CD4-positive, alpha-beta T cell treated with Interleukin-6 for 4 hours (primary cell): ENCODE measurements at places on chromosomes 2 and 18.

DNA sequence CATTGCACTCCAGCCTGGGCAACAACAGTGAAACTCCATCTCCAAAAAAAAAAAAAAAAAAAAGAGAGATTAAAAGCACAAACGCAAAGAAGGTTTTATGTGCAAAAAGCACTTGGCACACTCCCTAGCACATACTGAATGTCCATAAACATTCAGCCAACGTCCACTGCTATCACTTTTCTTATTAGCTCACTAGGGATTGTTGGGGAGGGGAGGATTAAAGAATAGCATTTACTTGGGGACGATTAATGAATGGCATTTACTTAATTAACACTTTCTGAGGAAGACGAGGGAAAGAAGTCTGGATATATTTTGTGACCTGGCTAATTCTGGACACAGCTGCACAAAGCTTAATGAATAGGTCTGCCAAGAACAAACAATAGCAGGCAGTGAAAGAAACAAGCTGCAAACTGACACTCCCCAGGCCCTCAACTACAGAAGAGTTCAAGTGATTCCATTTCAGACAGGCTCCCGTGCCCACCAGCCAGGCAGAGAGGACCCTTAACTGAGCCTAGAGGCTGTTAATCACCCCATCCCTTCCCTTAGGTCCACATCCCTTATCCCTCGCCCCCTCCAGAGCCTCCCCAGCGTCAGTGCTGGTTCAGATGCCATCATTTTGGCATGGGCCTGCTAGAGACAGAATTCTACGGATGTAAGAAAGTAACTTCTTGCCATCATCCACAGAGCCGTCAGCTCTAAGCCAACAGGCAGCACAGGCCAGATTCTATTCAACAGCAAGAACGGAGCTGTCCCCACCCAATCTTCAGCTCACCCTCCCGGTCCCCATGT lies 7.4 kb downstream of the CYB5A start:
- DNase-seq: no peak

GRCh38 chr18:71485611-71486010 lies 1058.5 kb downstream of the CBLN2 start:
- no peak for DNase-seq

GRCh38 chr18:79936641-79937040 lies 14.8 kb downstream of the SLC66A2 start:
- no peak for DNase-seq

- no peak for DNase-seq
These were observed 1007.7 kb upstream of the KLHL29 start for GRCh38 chr2:22377268-22377667.

- DNase-seq: no peak
These were observed 432.6 kb downstream of the SATB2 start for GRCh38 chr2:199025146-199025545.

DNA sequence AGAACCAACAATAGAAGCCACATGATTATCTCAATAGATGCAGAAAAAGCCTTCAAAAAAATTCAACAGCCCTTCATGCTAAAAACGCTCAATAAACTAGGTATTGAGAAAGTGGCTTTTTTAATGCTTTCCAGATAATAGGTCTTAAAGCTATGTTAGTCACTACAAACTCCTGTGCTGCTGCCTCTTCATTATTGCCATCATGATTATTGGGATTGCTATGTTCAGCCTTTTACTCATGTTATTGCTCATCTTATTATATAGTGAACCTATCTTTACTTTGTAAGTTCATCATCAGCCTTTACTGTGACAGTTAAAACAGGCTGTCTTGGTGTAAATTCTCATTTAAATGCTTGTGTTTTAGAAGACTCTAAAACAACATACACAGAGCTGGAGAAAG lies 1557.2 kb upstream of the ZEB2 start:
- DNase-seq: no peak

GRCh38 chr2:173149491-173149890 lies 73.8 kb downstream of the MAP3K20 start:
- DNase-seq: peak; percentile 12

GRCh38 chr2:9753276-9753600 lies 90.0 kb upstream of the TAF1B start:
- DNase-seq: peak; percentile 64

- no peak for DNase-seq
These were observed 179.4 kb upstream of the ARL4C start for GRCh38 chr2:234676109-234676782.

DNA sequence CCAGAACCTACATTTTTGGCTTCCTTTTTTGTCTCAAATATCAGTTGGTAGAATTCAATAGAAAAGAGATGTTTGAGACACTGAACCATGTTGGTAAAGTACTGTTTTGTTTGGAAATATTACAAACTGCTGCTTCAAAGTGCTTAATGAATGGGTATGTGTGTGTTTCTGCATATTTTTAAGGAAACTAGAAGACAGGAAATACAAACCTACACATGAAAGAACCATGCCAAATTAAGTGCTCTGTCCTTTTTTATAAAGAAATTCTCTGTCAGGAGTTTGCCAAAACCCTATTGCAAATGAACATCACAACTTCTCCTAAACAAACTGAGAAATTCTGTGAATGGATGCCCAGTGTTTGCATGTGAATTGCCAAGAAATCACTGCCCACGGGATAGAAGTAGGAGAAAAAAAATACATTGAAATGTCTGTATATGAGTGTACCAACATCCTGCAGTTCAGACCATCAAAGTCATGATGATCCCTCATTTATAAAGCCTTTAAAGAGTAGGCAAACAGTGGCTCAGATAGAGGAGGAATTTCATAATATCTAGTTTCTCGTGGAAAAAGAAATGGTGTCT lies 69.6 kb upstream of the RND3 start:
- no peak for DNase-seq
